Stimulated activated CD8-positive, alpha-beta memory T cell treated with anti-CD3 and anti-CD28 coated beads, Interleukin-4, amount 100 ng/mL, for 4 hours (primary cell): ENCODE measurements at places on chromosomes 4 and X.

DNA sequence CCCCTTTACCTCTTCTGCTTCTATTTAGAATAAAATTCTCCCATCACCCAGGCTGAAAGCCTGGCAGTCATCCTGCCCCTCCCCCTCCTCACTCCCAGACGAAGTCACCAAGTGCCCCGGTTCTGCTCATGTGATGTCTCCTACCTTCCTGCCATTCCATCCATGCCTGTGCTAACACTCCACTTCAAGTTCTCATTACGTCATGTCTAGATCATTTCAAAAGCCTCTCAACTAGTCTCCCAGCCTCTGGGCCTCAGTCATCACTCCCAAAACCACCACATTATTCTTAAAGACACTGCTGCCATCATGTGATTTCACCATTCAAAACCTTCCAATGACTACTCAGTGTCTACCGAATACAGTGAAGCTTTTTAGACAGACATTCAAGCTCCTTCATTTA is 17.2 kb upstream of the HOPX start:
- no peak for DNase-seq

DNA sequence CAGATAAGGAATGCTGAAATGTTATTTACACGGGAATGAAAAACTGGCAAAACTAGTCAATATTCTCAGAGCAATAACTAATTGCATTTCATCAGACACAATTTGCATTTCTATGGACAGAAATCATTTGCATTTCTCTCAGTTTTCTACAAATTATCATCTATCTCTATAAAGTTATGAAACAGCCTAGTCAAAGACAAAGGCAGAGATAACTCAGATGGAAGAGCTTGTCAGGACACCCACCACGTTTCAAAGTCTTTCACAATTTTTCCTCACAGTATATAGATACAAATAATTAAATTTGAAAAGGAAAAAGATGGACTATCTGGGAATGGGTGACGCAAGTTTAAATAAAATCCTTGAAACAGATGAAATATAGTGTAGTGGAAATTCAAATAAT is 230.8 kb downstream of the GASK1B start:
- DNase-seq = no peak

GRCh38 chr4:74109870-74110605 is 11.0 kb upstream of the CXCL2 start:
- no peak for DNase-seq

- DNase-seq = no peak
These were observed 37.3 kb upstream of the MBTPS2 start for GRCh38 chrX:21802054-21802670.

- no peak for DNase-seq
These were observed 161.7 kb upstream of the RPL34 start for GRCh38 chr4:108458681-108459080.

GRCh38 chrX:30613721-30614120 is 36.2 kb upstream of the TASL start:
- no peak for DNase-seq

- no peak for DNase-seq
These were observed 18.4 kb upstream of the MGST2 start for GRCh38 chr4:139647184-139647583.

DNA sequence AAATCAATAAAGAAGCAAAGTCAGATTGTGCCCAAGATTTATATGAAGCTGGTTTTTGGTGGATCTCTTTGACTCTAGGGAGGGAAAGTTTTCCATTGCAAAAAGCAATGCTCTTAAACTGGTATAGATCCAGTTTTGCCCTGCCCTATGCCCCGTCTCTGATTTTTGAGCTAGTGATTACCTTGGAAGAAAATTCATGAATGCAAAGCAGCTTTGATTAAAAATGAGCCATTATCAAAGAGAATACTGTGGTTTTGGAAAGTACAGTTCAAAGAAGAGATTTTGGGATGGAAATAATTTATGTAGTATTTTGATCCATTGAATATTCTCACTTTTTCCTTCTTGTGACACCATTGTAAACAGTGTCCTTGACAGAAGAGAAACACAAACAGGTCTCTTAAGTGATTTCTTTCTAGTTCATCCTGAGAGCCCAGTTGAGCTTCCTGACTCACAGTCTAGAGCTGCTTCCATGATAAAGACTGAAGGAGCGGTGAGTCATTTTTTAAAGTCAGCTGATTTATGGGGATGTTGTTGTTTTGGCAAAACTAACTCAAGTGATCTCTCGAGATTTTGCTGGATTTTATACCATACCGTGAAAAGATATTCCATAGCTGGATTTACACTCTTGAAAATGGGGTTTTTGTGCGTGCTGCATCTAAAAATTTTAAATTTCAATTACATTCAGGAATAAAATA is 76.7 kb downstream of the AFF1 start:
- DNase-seq = no peak

GRCh38 chrX:21963269-21963668 is 22.8 kb downstream of the SMS start:
- DNase-seq = no peak

DNA sequence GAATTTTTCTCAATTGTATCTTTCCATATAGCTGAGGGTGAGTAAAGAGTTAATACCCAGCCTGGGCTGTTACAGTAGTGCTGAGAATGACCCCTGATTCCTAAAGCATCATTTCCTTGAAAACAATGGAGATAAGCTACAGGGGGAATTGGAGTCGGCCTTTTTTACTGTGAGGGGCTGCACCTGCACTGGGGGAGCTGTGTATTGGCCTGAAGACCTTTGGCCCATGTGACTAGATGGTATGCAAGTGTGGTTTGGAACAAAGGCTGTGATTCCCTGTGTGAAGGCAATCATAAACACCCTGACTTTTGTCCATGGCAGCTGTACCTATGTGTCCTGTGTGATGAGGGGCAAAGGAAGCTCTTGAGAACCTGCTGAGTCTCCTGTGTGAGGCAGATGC is 124.0 kb upstream of the HPGD start:
- no peak for DNase-seq

- DNase-seq = no peak
These were observed 11.2 kb upstream of the CPXCR1 start for GRCh38 chrX:88735835-88736234.

- DNase-seq = no peak
These were observed 46.1 kb downstream of the MBNL3 start for GRCh38 chrX:132442691-132443090.

- no peak for DNase-seq
These were observed 178.9 kb upstream of the GATB start for GRCh38 chr4:151939670-151940069.

- DNase-seq = no peak
These were observed 97.9 kb downstream of the ARHGEF9 start for GRCh38 chrX:63686878-63687714.

GRCh38 chr4:67873116-67873515 is 10.7 kb downstream of the TMPRSS11D start:
- DNase-seq = no peak

DNA sequence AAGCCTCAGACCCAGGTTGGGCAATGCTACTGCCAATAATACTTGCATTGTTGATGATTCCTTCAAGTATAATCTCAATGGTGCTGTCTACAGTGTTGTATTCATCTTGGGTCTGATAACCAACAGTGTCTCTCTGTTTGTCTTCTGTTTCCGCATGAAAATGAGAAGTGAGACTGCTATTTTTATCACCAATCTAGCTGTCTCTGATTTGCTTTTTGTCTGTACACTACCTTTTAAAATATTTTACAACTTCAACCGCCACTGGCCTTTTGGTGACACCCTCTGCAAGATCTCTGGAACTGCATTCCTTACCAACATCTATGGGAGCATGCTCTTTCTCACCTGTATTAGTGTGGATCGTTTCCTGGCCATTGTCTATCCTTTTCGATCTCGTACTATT is 7.4 kb downstream of the LPAR4 start:
- DNase-seq = no peak

GRCh38 chr4:65450899-65451298 is 219.4 kb downstream of the EPHA5 start:
- no peak for DNase-seq

DNA sequence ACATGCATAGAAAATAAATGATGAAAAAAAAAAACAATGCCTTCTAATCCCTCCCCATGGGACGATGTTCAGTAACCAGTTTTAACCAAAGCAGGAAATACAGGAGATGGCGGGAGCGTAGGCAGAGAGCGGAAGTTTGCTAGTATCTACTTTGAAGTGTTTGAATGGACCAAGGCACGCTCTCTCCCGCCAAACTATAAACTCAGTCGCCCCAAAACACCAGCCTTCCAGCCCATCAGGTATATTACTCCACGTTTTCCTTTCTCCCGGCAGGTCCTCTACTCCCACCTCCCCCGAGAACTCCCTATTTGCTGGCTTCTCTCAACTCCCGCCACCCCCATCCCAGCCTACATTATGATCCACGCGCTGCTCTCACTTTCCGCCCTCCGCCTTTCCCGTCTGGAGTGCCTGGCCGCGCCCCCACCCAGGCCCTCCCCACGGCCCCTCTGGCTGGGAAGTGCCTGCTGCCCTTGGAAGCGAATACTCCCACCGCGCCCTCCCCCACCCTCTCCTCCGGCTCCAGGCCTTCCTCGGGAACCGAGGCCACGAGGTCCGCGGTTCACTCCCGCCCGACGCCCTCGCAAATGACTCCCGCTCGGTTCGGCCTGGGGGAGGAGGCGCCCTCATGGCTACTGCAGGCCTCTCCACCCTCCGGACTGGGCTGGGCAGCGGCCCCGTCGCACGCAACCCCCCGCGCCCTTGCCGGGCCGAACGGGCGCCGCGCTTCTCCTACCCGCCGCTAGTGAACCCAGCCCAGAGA is 723 bp downstream of the DHX15 start:
- peak; percentile 4 for DNase-seq

DNA sequence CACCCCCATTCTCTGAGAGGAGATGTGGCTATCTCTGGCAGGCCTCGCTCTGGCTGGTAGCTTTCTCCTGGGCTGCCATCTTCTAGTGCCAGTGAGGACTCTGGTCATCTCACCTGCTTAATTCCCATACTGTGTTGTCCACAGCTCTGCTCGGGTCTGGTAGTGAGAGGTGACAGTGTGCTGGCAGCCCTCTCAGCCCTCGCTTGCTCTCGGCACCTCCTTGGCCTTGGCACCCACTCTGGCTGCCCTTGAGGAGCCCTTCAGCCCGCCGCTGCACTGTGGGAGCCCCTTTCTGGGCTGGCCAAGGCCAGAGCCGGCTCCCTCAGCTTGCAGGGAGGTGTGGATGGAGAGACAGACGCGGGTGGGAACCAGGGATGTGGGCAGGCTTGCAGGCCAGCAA is 52.7 kb downstream of the CPLX1 start:
- DNase-seq = no peak

- no peak for DNase-seq
These were observed 53.9 kb downstream of the ENPP6 start for GRCh38 chr4:184163813-184164212.

DNA sequence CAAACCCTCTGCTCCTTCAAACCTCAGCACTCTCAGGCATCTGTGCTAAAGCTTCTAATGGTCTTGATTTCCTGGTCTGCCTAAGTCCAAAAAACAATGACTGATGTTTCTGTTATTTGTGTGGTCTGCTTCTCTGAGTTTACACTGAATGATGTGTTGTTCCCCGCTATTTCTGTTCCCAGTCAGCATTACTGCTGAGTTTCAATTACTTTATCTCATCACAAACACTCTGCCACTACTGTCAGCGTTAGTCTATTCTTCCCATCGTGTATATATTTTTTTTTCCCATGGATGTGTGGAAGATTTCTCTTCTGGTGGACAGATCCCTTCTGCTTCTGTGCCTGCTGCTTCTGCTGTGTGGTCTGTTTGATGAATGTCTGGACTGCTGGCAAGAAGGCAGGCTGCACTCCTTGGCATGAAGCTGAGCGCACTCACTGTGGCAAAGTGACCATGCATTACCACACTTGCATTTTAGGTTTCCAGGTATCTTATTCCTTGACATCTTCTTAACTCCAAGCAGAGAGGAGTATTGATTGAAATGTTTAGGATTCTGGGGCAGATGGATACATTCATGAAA is 106.9 kb upstream of the PAQR3 start:
- no peak for DNase-seq

GRCh38 chrX:156000361-156000926 is 2.9 kb downstream of the IL9R start:
- DNase-seq = no peak

DNA sequence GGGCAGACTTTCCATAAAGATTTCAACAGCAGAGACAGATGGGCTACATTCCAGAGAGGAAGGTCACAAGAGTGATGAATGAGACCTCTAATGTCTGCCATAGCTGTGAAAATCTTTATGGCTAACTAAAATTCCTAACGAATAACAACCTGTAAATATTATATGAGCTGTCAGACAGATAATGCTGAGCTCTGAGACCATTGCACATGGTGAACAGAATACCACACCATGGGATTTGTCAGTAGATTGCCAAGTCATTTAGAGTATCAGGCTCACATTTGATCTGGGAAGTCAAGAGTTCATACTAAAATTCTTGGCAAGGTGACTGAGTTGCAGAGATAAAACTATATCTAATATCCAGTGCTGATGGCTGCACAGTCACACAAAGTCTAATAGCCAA is 259.2 kb upstream of the FTHL17 start:
- DNase-seq = no peak

- DNase-seq = no peak
These were observed 229.5 kb downstream of the STK32B start for GRCh38 chr4:5280828-5281227.

- DNase-seq = no peak
These were observed 4.7 kb downstream of the STOX2 start for GRCh38 chr4:183909801-183910200.

GRCh38 chrX:15600745-15601144 is at the start of gene ACE2:
Gene ACE2 (minus strand): TSS chrX:15600960. CDS start chrX:15600911, 49 bp downstream.
- no peak for DNase-seq

DNA sequence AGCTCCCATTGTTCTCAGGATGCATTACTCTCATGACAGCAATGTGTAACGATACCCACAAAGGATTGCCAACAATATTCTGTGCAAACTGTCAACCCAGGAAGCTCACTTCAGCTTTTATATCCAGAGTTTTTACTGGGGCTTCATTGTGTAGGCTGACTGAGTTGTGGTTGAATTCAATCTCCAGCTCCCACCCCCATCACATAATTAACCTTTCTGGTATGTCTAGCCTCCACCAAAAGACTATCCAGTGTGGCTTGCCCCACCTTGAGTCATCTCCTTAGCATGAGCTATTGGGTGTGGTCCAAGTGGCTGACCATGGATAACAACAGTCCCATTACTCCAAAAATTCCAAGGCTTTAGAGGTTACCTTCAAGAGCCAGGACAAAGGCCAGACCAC is 17.7 kb upstream of the TAB3 start:
- no peak for DNase-seq
